ENCODE measurements at places on chromosomes 1 and 21. TPM values are rescaled to one million over a fixed set of nuclear protein-coding genes. Genes with fewer than 3 reads are reported as not detected.

The CLIC4 gene
- total RNA-seq, result 251 TPM

The GRIK1 gene
- total RNA-seq, result not detected

The RGS4 gene
- 0.33 TPM for total RNA-seq

The CFHR3 gene
- total RNA-seq, result not detected

The RGS7 gene
- total RNA-seq, result not detected

The BMP8B gene
- total RNA-seq, result 0.11 TPM

The TFB2M gene
- 17.7 TPM for total RNA-seq

The SHISAL2A gene
- total RNA-seq, result under 0.01 TPM

All from mammary epithelial cell (primary cell).